Mammary epithelial cell (primary cell): ENCODE measurements at places on chromosomes 2 and 18. TPM values are rescaled to one million over a fixed set of nuclear protein-coding genes. Genes with fewer than 3 reads are reported as not detected.

GRCh38 chr2:126059379-126059778 is 596.6 kb upstream of the GYPC start:
- no peak for DNase-seq

DNA sequence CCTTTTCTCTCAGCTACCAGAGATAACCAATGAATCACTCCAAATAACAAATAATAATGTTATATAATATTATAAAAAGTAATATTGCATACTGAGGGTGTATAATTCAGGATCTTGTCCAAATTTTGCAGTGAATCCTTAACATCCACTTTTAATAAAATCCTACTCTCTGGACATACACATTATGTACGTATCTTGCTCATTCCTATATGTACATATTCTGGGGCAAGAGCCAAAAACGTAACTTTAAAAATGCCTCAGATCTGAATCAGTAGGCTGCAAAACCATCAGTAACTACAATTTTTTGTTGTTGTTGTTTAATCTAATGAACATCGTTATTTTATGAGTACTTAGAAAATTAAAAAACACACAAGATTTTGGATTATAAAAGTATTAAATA is 65.3 kb downstream of the SMAD2 start:
- DNase-seq: no peak

The DNER gene
- polyA plus RNA-seq: 5.7 TPM

The ADCY3 gene
- polyA plus RNA-seq: 63.4 TPM
